ENCODE measurements at places on chromosomes 13 and 19.
A peak's percentile ranks its signal among the peaks of the same experiment; 100 is the strongest.

DNA sequence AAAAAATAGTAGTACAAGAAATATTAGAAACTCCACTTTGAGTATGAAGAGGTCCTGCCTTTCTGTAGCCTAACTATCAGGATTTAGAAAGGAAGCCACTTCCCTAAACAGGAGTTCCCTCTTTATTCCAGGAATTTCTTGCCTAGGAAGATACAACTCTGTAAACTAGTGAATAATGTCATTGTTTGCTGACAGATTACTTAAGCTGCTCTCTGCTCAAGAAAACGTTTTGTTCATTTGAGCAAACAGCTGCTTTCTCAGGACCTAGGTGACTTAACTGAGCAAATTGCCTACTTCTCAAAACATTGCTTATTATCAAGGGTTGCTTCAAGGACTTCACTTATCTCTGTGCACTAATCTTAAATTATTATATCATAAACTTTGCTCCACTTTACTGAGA lies 1419.4 kb upstream of the SLC10A2 start:
- no peak for DNase-seq

- DNase-seq: no peak
These were observed 3.1 kb downstream of the SHISA2 start for GRCh38 chr13:26048741-26049140.

DNA sequence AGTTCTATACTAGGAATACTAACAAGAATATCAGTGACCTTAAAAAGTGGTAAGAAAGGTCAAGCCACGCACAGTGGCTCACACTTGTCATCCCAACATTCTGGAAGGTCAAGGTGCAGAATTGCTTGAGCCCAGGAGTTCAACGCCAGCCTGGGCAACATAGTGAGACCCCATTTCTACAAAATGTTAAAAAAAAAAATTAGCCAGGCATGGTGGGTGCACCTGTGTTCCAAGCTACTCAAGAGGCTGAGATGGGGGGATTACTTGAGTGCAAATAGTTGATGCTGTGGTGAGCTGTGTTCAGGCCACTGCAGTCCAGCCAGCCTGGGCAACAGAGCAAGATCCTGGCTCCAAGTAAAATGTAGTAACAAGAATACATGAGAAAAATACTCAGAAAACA lies 61.8 kb downstream of the PCDH9 start:
- DNase-seq: no peak

GRCh38 chr13:53732664-53733063 lies 704.1 kb downstream of the OLFM4 start:
- DNase-seq: no peak

DNA sequence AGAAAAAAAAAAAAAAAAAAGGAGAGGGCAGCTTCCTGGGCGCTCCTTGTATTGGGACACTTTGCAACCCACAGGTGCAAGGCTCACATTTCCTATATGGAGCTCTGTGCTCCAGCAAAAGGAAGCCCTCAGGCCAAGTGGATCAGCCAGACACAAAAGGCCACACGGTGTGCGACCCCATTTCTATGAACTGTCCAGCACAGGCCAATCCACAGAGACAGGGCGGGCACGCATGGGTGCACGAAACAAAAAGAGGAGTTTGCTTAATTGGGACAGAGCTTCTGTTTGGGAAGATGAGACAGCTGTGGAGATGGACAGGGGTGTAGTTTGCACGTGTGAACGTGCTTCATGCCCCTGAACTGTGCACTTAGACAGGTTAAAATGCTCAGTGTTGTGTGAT lies 31.6 kb upstream of the MATK start:
- DNase-seq: no peak

GRCh38 chr13:110507678-110508381 lies 53.7 kb downstream of the RAB20 start:
- no peak for DNase-seq

DNA sequence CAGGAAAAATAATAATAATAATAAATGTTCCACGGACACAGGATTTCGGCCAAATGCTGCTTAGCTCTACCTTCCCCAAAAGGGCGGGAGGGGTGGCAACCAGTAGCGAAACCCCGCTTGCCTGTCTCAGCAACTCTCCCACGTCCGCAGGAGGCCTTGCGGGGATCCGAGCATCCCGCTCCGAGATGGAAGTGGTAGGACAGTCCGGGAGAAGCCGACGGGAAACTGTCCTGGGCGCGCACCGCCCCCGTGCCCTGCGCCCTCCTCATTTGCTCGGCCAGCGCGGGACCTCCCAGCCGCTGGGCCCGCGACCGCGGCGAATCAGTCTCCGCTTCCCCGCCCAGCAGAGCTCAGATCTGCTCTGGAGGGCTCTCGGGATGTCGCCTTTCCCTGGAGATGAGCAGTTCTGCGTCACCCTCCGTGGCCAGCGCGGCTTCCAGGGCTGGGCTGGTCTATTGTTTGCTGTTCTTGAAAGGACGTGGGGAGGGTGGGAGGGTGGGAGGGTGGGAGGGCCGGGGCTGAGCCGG lies 48.9 kb upstream of the PABPC3 start:
- DNase-seq: no peak

- no peak for DNase-seq
These were observed 26.2 kb upstream of the WDFY2 start for GRCh38 chr13:51557875-51558612.

DNA sequence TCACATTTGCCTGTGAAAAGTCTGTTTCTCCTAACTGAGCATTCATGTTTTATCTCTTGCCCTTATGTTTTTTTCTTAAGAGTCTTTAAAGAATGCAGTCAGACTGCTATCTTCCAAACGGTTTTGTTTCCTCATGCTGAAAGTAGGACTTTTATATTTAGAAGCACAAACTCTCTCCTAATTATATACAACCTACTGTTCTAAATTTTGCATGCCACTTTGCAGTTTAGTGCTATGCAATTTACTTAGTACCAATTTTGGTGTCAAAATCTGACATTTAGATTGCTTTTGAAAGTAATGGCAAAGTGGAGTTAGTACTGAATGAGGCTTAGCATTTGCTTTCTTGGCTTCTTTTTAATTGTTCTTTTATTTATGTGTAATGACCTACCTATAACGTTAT lies 55.1 kb upstream of the PCDH20 start:
- DNase-seq: no peak

GRCh38 chr19:7981661-7982060 lies 23.8 kb downstream of the ELAVL1 start:
- DNase-seq: no peak

GRCh38 chr19:55640577-55641425 lies at the start of gene ZNF580:
ZNF580 (plus strand) TSS chr19:55641002; CDS start chr19:55642509, 1,507 bp downstream.
- DNase-seq: peak; percentile 25

GRCh38 chr19:1704339-1704738 lies 49.0 kb upstream of the ONECUT3 start:
- DNase-seq: no peak

DNA sequence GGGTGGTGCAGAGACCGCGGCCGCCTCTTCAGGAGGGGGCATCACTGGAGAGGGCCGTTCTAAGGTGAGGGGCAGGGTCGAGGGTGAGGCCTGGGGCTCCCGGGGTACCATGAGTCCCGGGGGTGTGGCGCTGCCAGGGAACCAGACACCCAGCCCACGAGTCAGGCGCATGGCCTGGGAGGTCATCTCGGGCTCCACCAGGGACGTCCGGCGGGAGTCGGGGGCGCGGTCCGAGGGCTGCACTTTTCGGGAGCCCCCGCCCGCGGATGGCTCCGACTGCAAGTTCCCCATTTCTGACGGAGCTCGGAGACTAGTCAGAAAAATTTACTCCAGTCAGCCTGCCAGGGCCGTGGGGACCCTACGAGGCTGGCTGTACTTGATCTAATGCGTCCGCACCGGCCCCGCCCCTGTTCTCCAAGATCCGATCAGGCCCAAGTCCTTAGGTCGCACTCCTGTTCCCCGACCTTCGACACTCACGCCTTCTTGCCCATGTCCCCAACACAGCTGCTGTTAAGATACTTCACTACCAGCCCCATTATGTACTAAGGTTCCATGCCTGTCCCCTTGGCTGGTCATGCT lies 774 bp downstream of the GGN start:
- DNase-seq: no peak

DNA sequence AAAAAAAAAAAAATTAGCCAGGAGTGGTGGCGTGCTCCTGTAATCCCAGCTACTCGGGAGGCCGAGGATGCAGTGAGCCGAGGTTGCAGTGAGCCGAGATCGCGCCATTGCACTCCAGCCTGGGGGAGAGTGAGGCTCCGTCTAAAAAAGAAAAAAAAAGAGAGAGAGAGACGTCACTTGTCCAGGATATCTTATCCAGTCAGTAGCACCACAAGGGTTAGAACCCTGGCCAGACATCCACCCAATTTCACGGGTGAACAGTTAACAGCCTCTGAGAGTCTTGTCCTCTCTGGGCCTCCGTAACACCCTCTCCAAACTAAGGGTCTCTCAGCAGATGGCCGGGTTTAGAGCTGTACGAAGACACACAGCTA lies 917 bp upstream of the CLPTM1 start:
- DNase-seq: no peak

GRCh38 chr13:50162001-50162400 lies 146.8 kb downstream of the KCNRG start:
- no peak for DNase-seq

- no peak for DNase-seq
These were observed 384.4 kb downstream of the DLEU7 start for GRCh38 chr13:50459046-50459445.

GRCh38 chr19:6490134-6490533 lies 8.5 kb upstream of the DENND1C start:
- DNase-seq: no peak

- DNase-seq: no peak
These were observed 13.2 kb downstream of the RASA3 start for GRCh38 chr13:114119196-114119595.

- DNase-seq: no peak
These were observed 231.7 kb downstream of the FOXO1 start for GRCh38 chr13:40434516-40435397.

- no peak for DNase-seq
These were observed 1344.6 kb downstream of the OLFM4 start for GRCh38 chr13:54373211-54373610.

DNA sequence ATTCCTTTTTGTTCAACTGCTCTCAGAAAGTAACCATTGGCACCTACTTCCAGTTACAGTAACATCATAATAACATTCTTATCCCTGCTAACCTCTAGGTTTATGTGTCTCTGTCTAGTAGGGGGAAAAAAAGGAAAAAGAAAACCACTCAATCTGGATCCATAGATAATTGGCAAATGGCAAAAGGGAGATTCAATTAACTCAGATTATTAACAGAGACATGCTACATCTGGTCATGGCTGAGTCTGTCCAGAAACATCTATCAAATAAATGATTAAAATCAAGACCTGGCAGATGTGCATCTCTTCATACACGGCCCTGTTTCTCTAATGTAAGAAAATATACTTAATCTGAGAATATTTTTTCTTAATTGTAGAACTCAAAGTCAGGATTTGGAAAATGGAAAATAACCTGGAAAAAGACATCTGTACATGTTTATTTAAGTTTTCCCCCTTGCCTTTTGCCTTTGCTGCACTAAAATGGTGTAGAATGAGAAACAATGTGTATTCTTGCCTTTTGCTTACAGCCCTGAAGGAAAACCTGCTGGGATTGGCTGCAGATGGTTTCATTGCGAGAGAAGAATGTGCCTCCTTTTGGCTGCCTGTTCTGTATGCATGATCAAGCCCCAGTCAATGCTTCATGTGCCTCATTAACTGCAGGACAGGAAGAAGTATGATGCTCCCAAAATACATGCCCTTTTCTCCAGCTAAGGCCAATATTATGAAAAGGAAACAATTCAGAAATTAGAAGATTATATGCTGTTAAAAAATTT lies 921.6 kb upstream of the PCDH20 start:
- no peak for DNase-seq

DNA sequence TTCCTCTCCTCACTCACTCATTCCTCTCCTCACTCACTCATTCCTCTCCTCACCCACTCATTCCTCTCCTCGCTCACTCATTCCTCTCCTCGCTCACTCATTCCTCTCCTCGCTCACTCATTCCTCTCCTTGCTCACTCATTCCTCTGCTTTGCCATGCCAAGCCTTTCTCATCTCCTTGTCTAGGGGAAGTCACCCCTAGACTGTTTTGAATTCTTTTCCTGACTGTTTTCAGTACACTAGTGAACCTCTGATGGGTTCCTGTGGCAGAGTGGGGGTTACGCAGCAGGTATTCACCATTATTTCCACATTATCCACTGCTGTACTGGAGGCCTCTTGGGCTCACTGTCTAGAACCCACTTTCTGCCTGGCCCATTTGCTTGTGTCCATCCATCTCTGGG lies 1.2 kb downstream of the CYP4F8 start:
- DNase-seq: no peak

DNA sequence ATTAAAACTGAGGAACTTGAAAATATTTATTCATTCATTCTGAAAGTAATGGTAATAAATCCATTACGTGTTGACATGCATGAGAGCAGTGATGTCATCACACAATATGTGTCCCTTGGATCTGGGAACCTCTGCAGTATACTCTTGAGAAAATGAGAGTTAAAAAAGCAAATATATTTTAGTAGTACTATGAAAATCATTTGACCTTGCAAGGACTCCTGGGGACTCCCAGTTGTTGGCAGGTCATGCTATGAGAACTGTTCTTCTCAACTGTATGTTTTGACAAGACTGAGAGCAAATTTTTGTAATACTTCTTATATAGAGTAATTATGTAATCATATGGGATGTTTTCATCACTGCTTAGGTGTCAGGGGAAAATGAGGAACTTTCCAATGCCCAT lies 249.4 kb downstream of the PCCA start:
- DNase-seq: no peak

DNA sequence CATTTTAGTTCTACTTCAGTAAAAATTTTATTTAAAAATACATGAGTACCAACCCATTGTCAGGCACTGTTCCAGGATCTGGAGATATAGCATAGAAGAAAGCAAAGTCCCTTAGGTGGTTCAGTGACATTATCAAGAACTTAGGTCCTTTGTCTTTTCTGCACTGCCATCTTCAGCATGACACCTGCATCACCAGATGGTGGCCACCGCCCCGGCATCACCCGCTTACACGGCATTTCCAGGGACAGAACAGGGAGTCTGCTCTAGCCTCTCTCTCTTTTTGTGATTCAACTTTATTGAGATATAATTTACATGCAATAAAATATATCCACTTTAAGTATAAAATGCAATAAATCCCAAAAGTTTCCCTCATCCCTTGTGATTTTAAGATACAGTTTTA lies 23.5 kb downstream of the DYRK1B start:
- DNase-seq: no peak

DNA sequence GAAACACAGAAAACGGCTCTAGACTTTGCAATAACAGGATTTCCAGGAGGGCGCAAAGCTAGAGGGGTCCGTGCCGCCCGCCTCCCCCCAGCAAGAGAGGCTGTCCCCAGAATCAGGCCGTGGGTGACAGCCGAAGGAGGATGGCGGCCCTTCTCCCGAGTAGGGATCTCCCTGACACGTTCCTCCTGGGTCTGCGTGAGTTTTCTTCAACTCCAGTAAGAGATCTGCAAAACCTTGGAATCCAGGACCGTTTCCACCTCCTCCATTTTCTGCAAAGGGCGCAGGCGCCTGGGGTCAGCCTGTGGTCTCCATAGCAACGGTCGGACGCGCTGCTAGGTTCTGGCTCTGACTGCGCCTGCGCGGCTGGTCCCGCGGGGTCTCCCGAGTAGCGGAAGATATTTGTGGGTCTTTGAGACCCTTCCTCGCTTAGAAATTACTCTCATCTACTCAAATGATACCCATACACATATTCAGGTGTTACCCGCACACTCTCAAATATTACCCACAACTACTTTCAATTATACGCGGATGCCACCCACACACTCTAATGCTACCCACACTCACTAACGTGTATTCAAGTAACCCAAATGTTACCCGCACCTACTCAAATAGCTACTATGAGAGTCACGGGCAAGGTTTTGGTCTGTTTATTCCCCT lies 2.1 kb downstream of the PNMA8C start:
- peak; percentile 75 for DNase-seq

GRCh38 chr19:47110521-47111005 lies 3.0 kb downstream of the ZC3H4 start:
- DNase-seq: peak; percentile 59
